Stimulated activated CD4-positive, alpha-beta T cell treated with anti-CD3 and anti-CD28 coated beads, Interleukin-15, amount 100 ng/mL, for 1 hour (primary cell): ENCODE measurements at places on chromosomes 7 and 10.

GRCh38 chr10:77798940-77799339 lies 127.6 kb downstream of the DLG5 start:
- no peak for DNase-seq

GRCh38 chr7:101956130-101956529 lies 138.7 kb downstream of the CUX1 start:
- no peak for DNase-seq

- no peak for DNase-seq
Observed at GRCh38 chr10:78045237-78045636, 11.6 kb downstream of the RPS24 start.

DNA sequence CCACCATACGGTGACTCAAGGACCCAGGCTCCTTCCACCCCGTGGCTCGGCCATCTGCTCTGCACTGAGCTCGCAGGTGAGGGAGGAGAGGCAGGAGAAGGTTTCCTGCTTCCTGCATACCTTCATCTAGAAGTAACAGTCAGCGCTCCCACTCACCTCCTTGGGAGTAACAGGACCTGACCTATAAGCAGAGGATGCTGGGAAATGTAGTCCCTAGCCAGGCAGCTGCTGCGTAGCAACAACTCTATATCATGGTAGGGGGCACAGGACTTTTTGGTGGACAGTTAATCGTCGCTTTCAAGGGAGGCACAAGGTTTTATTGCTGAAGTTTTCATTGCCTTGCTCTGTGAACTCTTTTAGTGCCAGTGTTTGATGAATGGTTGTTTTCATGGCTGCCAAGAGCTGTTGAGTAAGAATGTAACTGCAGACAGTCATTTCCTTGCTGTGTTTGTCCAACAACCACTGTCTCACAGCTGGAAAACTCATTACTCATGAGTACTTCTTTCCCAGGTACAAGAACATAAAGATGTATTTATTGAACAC lies 10.2 kb upstream of the ZFYVE27 start:
- no peak for DNase-seq

GRCh38 chr10:49008091-49008490 lies 68.5 kb upstream of the LRRC18 start:
- no peak for DNase-seq

- DNase-seq: no peak
Observed at GRCh38 chr7:81414411-81414810, 355.4 kb downstream of the HGF start.

GRCh38 chr7:105871142-105871541 lies 5.3 kb downstream of the ATXN7L1 start:
- no peak for DNase-seq

- no peak for DNase-seq
Observed at GRCh38 chr7:132910657-132911056, 171.2 kb downstream of the CHCHD3 start.

DNA sequence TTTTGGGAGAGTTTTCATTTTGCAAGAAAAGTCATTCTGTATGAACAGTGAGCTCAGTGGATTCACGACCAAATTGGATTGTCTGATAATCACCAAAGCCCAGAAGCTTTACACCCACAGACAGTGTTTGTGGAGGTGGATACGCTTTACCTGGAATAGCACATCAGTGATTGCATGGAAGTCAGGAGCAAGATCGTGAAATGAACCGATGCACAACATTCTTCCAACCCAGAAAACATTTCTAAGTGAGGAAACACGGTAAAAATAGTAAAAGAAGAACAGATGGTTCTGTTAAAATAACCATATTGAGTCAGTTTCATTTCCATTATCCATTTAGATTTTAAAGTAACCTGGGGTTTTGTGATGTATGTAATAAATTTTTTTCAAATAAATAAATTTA lies 478.2 kb upstream of the PFKP start:
- DNase-seq: no peak

DNA sequence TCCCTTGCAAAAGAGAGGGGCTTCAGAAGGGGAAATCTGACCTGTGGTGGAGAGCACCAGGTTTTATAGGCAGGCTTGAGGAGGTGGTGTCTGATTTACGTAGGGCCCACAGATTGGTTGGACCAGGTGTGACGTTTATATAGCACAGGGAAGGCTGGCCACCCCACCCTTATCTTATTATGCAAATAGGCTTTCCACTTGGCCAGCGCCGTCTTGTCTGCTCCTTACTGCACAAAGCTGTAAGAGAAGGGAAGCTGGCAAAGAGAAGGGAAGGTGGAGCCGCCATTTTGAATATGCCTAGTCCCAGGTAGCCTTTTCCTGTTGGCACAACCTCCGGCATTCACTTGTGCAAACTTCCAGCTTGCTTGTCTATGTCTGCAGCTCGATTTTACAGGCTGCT lies 221.4 kb downstream of the GATA3 start:
- no peak for DNase-seq

GRCh38 chr7:152419473-152420429 lies 16.1 kb downstream of the KMT2C start:
- DNase-seq: no peak

DNA sequence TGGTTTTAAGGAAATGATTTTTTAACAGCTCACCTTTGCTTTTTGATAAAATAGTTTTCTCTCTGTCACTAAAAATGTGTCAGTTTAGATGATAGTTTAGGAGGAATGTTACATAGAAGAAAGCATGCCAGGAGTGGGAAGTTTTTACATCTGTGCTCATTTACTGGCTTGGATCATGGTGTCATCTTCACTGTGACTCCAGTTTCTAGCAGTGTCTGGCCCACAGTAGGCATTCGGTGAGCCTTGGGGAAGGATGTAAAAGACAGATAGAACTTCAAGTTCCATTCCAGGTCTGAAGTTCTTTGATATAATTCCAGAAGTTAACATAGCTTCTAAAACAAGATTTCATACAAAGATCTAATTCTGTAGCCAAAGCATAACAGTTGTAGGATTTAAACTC lies 259.2 kb downstream of the BICC1 start:
- DNase-seq: no peak

DNA sequence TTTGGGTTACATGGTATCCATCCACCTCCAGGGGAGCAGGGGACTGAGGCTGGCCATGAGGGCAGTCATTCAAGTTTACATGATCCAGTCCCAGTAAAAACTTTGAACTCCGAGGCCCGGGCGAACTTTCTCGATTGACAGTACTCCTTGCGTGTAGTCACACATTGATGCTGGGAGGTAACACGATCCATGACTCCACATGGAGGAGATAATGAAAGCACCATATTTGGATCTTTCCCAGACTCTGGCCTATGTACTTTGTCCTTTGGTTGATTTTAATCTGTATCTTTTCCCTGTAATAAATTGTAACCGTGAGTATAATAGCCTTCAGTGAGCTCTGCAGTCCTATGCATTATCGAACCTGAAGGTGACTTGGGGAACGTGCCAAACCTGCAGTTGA lies 401.6 kb downstream of the KCNMA1 start:
- DNase-seq: no peak

DNA sequence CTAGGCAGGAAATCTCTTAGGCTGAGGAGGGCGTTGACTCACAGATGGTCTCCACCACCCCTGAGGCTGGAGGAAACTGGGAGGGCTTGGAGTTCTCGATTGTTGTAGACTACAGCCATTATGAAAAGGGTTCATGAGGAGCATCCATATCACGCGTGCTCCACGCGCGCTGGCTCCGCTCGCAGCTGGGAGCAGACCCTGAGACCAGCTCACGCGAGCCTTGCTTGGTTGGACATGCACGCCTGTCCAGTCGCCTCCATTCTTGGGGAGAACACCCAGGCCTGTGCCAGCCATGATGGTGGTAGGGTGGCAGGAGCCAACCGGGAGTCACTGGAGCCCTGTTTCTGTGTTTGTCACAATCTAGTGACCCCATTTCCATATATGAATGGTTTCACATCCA lies 139.1 kb downstream of the TCERG1L start:
- DNase-seq: no peak

GRCh38 chr10:86953747-86954680 lies 3.4 kb downstream of the MMRN2 start:
- no peak for DNase-seq

DNA sequence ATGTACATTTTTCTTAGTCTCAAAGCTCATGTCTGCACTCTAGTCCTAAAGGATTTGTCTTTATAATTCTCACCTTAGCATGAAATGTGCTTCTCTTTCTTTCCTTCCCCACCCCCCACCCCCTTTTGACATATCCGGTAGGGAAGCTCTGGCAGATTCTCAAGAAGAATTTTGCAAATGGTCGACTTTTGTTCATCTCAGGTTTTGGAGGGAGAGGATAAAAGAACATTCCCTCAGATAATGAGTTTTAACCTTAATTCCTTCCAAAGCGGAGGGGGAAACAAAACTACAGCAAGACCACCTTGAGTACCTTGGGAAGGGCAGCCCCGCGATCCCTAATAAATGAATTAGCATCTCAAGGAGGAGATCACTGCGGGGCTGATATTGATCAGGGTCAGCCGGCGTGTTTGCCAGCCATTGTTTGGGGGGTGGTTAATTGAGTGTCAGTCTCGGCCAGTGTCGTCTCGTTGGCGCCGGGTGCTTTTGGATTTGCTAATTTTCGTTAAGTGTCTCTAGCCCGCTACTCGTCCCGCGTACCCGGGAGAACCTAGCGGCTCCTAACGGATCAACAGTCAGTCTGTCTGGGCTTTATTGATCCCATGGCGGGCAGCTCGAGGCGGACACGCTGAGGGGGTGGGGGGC lies 874 bp upstream of the BAMBI start:
- no peak for DNase-seq

- no peak for DNase-seq
Observed at GRCh38 chr10:14617852-14618251, 156.8 kb downstream of the FAM107B start.

DNA sequence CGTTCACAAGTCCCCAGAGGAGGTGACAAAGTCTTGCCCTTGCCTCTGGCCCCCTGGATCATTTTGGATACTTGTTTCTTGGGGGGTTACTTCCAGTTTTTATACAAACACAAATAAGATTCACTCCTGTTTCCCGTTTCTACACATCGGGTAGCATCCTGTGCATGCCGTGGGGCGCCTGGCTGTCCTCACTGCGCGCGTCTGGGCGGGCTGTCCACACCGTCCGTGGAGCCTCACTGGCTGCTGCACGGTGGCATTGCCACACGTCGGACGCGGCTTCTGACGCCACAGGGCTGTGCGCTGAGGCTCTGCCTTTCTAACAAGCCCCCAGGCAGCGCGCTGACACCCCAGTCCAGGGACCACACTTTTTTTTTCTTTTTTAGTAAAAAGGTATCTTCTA lies 18.4 kb downstream of the BNIP3 start:
- DNase-seq: no peak

GRCh38 chr10:104368381-104368780 lies 14.7 kb downstream of the CFAP58 start:
- DNase-seq: no peak

DNA sequence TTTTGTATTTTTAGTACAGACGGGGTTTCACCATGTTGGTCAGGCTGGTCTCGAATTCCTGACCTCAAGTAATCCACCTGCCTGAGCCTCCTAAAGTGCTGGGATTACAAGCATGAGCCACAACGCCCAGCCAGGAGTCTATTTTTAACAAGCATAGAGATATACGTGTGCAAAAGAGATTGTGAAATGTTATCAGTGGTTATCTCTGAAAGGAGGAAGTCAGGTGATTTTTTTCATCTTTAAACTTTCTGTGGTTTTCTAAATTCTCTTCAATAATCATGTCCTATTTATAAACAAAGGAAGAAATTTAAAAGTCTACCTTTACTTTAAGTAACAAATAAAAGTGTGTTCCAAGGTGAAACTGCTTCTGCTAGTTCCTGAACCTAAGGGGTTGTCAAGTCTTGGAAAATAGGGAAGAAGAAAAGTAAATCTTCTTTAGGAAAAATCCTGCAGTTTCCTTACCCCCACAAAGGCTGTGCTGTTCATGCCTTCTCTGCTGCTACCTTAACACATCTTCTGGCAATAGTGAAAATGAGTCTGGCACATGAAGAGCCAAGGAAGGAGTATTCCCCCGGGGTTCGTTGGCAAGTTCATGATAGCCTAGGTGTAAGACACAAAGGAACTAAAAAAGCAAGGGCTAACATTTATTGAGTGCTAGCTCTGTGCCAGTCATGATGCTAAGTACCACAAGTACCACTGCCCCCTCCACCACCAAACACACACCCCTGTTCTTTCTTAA lies 51.1 kb downstream of the CYP26A1 start:
- no peak for DNase-seq

GRCh38 chr7:40463446-40463845 lies 328.6 kb downstream of the SUGCT start:
- DNase-seq: no peak

DNA sequence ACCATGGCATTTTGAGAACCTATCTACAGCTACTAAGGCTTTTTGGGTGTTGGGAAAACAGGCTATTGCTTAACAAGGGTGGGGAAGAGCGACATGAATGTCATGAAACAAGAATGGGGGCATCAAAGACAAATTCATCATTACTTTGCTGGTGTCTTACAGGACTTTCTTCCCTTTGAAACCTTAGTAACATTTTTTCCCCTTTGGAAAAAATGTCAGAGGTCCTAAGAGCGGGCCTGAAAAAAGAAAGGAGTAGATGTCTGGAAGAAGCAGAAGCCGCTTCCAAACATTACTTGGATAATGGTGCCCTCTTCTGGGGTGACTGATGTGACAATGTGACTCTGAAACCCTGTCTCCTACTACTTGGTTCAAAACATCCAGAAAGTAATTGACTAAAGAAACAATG lies 3.8 kb upstream of the DDX50 start:
- DNase-seq: no peak

GRCh38 chr10:43126759-43127424 lies 11.4 kb upstream of the CSGALNACT2 start:
- DNase-seq: no peak

- no peak for DNase-seq
Observed at GRCh38 chr10:3045471-3046209, 21.7 kb upstream of the PFKP start.

DNA sequence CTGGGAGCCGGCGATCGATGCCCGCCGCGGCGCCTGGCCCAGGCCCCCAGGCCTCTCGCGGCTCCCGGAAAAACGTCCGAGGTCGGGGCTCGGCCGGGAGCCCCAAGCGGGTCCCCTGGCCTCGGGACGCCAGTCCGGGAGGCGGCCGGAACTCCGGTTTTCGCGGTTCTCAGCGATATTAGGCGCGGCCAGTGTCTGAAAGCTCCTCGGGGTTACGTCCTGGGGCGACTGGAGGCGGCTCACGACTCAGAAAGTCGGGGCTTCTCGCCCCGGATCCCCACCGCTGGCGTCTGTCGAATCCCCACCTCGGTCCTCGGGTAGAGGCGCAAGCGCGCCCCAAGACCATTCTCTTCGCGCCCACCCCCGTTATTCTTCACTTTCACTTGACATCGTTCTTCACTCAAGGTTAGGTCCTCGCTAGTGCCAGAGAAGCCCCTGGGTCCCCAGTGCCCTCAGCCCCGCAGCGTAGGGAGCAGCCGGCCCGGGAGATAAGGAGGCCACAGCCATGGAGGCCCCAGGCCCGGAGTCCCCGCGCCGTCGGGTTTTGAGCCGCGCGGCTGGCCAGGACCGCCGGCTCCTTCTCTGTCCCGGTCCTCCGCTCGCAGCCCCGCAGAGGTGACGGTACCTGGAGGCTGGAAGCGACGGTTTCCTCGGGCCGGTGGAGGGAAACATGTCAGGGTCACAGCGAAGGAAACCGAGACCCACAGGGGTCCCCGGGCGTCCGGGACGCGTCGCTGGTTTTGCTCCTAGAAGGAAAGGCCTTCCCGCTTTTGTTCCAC lies 35.2 kb upstream of the EBLN1 start:
- DNase-seq: peak; percentile 15
